ENCODE measurements at places on chromosomes 7 and 10.

DNA sequence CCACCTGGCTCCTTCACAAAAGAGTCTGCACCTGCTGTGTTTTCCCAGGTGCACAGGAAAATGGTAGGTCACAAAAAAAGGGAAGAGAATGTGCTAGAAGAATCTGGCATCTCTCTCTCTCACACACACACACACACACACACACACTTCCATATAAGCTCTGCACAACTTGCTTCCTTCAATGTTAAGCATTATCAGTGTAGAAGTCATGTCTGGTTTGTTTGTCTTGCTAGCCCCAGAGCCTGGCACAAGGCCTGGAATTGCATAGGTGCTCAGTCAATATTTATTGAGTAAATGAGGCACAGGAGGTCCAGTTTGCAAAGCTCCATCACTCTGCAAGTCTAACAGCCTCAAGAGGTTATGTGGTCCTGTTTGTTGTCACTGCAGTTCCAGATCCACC lies 867.3 kb upstream of the AUTS2 start:
- no peak for DNase-seq

GRCh38 chr7:64872351-64873154 lies 30.5 kb upstream of the ZNF273 start:
- no peak for DNase-seq

GRCh38 chr7:80027611-80028173 lies 106.9 kb upstream of the GNAI1 start:
- DNase-seq = no peak

- DNase-seq = no peak
Observed at GRCh38 chr7:96786261-96786997, 76.8 kb upstream of the SEM1 start.

DNA sequence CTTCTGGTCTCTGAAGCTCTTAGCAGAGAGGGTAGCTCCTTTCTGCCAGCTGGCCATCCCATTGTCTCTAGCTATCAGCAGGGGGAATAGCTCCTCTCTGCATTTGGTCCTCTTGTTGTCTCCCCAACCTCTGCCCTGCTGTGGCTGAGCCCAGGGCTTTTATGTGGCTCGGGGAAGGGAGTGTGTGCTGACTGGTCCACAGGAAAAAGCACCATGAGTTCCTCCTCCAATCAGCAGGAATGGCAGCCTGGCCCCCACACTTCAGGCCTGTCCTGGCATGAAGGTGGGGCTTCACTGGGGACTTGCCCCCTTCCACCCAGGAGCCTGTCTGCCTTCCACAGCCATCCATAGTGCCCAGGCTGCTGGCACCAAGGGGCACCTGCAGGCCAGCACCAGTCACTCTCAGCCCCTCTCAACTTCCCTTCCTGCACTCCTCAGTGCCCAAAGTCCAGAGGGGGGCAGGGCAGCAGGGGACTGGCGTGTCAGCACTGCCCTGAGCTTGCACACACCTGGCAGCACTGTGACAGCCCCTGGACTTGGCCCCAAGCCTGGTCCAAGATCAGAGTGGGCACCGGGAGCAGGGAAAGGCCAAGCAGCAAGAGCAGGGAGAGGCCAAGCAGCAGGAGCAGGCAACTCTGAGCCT lies 36.2 kb downstream of the NOLC1 start:
- DNase-seq = no peak

- no peak for DNase-seq
Observed at GRCh38 chr7:140358412-140359051, 39.8 kb downstream of the SLC37A3 start.

- peak; percentile 93 for DNase-seq
Observed at GRCh38 chr7:48088559-48089045, 463 bp upstream of the UPP1 start.

GRCh38 chr7:83305027-83305426 lies 142.3 kb upstream of the PCLO start:
- DNase-seq = no peak

DNA sequence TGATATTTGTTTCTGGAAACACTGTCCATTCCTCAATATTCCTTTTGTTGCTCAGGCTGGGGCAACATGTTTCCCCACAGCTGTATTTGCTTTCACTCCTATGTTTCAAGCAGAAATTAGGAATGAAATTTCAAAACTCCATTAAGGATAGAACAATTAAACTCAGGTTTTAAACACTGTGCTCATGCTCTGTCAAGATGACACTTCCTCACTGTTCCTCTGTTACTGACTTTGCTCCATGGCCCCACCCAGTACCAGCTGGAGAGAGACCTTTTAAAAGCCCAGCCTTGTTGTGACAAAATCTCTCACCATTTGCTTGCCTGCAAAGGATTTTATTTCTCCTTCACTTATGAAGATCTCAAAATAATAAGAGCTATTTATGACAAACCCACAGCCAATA lies 197.4 kb downstream of the ELMO1 start:
- no peak for DNase-seq

- DNase-seq = no peak
Observed at GRCh38 chr10:35416619-35417312, 80.5 kb downstream of the CCNY start.

GRCh38 chr10:114027041-114027394 lies 16.6 kb upstream of the ADRB1 start:
- DNase-seq = no peak

DNA sequence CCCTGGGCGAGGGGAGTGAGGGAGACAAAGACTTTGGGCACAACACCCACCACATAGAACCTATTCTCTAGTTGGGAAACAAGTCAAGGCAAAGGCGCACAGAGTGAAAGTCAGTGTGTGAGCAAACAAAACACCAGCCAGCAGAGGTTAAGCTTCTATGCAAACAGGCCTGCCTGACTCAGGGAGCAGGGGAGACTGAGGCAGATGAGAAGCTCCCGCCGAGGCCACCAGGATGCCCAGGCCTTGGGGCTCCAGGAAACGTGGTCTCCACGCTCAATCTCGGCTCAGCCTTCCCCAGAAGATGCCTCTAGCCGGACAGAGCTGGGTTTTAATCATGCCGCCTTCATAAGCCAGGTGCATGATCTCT lies 74.1 kb upstream of the KCNMA1 start:
- DNase-seq = no peak

- DNase-seq = no peak
Observed at GRCh38 chr10:34305189-34305588, 509.9 kb downstream of the PARD3 start.

DNA sequence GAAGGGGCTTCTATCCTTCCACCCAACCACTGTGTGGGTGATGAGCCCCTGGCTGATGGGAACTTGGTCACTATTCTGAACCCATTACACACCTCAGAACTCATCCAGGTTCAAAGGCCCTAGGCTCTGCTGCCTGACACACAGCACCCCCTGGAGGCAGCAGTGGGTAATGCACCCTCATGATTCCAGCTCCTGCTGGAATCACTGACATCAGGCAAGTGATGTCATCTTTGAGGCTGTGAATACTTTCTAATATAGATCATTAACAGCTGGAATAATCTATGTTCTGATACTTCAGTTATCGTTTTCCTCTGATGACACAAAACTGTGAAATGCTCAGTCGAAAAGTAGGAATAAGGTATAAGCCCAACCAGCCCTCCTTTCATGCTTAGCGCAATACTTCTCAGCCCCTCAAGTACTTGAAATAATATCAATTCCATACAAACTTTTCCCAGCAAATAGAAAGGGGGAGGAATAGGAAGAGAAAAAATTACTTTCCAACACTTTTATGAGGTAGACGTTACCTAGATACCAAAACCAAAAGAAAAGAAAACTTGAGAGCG lies 7.5 kb upstream of the RBP3 start:
- peak; percentile 42 for DNase-seq

Measured in HT1080 (cell line).